ENCODE measurements at places on chromosomes 1 and 21. TPM values are rescaled to one million over a fixed set of nuclear protein-coding genes. Genes with fewer than 3 reads are reported as not detected.

Gene PROK1
- 0.50 TPM for polyA plus RNA-seq

Gene FBXO44
- 37.3 TPM for polyA plus RNA-seq

Gene KRTAP12-2
- not detected for polyA plus RNA-seq

Gene F3
- 141 TPM for polyA plus RNA-seq

Gene AMPD1
- 0.27 TPM for polyA plus RNA-seq

Gene LCE4A
- polyA plus RNA-seq: not detected

DNA sequence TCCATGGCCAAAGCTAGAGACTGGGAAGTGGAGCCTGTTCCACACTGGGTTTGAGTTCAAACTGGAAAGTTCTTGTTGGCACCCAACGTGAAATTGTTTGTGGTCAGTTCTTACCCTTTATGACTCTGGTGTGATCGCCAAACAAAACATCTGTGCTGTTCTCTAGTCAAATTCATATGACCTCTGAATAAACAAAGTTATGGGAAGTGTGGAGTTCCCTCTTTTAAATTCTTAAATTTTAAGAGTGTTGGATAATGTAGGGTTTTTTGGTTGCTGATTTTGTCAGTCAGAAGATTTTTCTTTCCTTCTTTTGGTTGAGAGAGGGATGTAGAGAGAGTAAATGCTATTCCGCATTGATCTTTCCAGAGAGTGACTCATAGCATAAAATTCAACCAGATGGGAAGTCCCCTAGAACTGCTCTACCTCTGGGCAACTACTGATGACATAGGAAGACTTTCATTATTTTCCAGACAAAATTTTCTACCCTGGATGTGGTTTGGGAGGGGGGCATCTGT lies 36.4 kb downstream of the CHML start:
- DNase-seq: no peak

DNA sequence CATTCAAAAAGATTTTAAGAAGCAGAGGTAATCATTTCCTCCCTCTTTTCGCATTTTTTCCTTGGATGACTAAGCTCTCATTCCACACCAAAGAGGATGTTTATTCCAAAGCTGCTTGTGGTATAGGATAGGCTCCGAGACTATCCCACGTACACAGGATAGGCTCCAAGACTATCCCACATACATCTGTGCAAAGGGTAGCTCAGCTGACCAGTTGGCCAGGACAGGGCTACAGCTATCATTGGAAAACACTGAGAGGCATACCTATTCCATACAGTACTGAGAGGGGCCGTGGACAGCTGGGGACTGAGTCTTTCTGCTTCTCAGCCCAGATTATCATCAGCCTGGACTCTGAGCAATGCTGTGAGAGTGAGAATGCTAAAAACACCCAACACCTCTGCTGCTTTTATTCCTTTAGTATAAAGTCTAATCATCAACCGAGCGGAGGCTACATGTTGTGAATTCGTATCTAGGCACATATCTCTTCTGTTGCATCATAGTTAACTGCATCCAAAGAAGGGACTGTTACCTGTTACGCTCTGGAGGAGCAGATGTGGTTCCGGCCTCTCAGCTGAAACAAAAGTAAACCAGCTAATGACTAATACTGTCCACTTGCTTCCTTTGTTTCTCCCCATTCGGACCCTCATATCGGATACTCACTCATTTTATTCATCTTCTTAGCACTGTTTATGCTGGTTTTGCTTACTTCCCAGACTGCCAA lies 141.0 kb downstream of the TNFSF18 start:
- DNase-seq: no peak

GRCh38 chr1:113542221-113542701 lies 151.9 kb downstream of the MAGI3 start:
- DNase-seq: no peak

- no peak for DNase-seq
These were observed 49.8 kb downstream of the COLGALT2 start for GRCh38 chr1:183987593-183988318.

DNA sequence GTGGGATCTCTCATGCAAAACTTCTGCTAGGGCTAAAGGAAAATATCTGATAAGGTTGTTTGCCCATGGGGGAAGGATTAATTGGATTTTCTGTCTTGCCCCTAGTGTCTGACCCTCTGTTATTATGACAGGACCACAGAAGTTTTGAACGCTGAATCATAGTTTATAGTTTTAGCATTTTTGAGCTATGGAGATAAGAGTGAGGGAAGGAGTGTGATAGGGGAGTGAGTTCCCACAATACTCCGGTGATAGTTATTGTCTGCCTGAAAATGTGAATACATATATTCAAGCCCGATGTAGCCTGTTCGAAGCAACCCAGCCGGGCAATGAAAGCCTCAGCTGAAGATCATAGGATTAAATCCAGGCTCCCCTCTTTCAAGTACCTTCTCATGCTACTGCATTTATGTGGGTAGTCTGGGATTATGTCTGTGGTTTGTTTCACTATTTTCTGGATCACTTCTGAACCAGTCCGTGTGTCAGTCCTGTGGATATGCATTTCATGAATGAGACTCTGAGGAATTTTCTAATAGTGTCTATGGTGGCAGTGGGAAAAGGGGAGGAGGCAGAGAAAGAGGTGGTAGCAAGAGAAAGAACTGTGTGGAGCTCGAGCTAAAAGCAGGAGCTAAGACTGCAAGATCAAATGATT lies 258.7 kb downstream of the DISC1 start:
- no peak for DNase-seq

DNA sequence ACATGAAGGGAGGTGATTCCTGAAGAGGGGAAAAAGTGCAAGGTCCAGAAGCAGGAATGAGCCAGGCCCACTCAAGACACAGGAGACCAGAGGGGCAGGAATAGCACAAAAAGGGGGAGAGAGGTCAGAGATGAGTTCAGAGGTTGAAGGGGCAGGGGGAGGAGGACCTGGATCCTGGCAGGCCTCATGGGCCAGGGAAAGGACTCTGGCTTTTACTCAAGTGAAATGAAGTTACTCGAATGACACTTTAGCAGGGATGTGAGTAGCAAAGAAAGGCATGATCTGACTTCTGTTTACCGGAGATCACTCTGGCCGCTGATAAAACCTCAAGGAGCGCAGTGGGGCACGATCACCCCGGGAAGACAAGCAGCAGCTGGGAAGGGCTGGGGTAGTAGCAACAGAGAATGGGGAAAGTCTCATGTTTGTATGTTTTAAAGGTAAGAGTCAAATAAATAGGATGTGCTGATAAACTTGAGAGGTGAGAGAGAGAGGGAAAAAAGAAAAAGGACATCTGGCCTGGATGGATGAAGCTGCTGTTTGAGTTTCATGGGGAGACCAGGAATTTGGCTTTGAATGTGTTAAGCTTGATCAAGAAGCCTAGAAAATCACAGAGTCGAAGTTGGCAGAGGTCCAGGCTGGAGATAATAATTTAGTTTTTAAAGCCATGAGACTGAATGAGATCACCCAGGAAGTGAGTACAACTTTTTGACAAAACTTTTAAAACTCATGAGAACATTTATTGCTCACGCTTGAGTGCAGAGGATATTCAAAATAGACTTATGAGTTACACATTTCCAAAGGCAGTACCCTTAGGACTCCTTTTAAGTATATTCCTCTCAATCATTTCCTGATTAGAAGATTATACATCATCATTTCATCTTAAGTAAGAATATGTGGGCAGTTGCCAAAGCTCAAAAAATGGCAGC lies 156.0 kb downstream of the RERE start:
- DNase-seq: no peak

- DNase-seq: no peak
These were observed 187.8 kb upstream of the PTBP2 start for GRCh38 chr1:96533820-96534219.

GRCh38 chr1:29991025-29991424 lies 732.4 kb downstream of the MATN1 start:
- DNase-seq: no peak

DNA sequence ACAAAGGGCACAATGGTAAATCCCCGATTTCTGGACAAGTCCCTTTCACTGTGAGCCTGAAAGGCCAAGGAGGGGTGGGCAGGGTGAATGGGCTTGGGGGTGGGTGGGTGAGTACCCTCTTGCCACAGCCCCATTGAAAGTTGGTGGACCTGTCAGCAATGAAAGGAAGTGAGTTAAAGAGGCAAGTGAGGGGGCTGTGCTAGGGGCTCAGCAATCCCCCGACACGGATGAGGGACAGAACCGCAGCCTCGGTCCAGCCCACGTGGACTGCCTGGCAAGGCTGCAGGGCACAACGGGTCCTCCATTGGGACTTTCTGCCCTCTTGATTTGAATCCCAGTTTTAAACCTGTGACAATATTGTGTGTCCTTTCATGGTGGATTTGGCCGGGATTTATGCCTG lies 255.3 kb downstream of the FOXD2 start:
- DNase-seq: no peak

DNA sequence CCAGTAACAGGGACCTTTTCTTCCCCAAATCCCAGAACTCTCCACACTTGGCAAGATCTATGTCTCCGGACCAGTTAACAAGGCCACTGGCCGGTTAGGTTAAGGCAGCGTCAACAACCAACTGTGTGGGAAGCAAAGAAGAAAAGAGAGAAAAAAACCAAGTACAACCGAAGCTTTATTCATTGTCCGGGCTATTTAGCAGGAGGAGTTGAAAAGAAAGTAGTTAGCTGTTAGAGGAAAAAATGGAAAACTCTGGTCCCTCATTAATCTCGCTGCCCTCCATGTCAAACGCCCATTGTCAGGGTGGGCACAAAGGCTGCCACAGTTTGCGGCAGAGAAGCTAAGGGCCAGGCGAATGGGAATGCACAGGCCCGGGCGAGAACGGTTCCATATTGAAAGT lies 49.3 kb upstream of the GRIK3 start:
- DNase-seq: no peak

GRCh38 chr1:110150330-110151174 lies at the start of gene SLC6A17:
Gene SLC6A17 (plus strand): TSS chr1:110150494. CDS start chr1:110166930, 16,436 bp downstream.
- DNase-seq: no peak

- DNase-seq: peak; percentile 67
These were observed 1.2 kb downstream of the SLC6A9 start for GRCh38 chr1:44029911-44030604.

- no peak for DNase-seq
These were observed 49.8 kb downstream of the ACOT7 start for GRCh38 chr1:6343506-6344405.

GRCh38 chr1:1847061-1847850 lies 43.6 kb downstream of the GNB1 start:
- no peak for DNase-seq

DNA sequence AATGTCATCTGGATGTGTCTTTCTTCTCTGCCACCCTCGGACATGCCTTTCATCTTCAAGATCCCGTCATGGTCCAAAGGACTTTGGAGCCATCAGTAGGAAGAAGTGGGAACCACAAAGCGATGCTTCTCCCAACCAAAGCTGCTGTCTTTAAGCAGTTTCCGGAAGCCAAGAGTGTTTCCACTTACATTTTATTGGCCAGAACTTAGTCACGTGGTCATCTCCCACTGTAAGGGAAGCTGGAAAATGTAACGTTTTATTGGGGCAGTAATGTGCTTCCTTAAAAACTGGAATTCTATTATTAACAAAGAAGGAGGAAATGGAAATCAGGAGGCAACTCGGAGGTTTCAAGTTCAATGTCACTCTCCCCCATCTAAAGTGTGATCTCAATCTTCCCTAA lies 170.8 kb downstream of the ATG4C start:
- no peak for DNase-seq

DNA sequence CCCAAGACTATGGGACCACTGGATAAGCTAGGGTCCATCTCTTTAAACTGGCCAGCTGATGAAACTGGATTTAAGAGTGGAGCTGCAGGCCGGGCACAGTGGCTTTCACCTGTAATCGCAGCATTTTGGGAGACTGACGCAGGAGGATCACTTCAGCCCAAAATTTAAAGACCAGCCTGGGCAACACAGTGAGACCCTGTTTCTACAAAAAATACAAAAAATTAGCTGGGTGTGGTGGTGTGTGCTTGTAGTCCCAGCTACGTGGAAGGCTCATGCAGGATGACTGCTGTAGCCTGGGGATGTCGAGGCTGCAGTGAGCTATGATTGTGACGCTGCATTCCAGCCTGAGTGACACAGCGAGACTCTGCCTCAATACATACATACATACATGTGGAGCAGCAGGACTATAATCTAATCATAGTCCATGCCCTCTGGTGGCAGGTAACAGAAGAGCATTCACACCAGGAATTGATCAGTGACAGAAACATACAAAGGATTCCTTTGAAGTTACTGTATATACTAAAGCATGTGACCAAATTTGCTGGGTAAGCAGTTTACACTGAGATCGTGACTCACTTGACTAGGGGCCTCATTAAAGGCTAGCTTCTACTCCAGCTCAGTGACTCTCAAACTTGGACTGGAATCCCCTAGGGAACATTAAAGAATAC lies 101.5 kb upstream of the SLFNL1 start:
- no peak for DNase-seq

DNA sequence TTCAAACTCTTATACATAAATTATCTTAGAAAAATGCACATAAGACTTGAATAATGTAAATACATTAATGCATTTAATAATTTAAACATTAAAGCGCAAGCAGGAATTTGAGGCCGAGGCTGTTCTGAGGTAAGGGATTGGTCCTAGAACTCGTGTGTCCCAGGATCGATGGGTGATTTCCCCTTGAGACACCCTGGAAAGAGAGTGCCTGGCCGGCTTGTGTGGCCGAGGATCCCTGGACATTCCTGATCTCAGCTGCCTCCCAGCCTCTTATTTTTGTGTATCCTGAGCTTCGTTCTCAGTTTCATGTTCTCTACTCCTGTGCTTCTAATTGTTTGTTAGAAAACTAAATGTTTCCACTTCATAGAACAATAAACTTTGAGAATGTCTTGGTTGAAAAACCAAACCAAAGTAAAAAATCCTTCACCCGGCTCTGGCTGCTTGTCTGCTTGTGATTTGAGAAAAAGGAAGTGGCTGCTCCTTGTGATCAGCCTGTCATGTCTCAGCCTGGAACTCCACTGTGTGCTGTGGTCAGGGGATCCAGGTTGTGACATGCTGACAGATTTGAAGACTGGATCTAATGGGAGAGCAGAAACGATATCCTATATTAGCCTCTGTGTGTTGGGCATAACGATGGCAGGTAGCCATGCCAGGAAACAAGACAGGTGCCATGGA lies 40.7 kb downstream of the PEX14 start:
- no peak for DNase-seq

GRCh38 chr1:184945029-184945428 lies 29.3 kb downstream of the NIBAN1 start:
- DNase-seq: no peak
